ENCODE measurements at places on chromosomes 13 and 19.

GRCh38 chr13:48304143-48304876 is 759 bp downstream of the RB1 start:
- DNase-seq: no peak

- DNase-seq: peak; percentile 89
Observed at GRCh38 chr13:112587764-112588489, at the start of gene TUBGCP3. Gene TUBGCP3, minus strand, starts transcription at chr13:112588153. Its CDS starts 173 bp downstream, at chr13:112587980.

DNA sequence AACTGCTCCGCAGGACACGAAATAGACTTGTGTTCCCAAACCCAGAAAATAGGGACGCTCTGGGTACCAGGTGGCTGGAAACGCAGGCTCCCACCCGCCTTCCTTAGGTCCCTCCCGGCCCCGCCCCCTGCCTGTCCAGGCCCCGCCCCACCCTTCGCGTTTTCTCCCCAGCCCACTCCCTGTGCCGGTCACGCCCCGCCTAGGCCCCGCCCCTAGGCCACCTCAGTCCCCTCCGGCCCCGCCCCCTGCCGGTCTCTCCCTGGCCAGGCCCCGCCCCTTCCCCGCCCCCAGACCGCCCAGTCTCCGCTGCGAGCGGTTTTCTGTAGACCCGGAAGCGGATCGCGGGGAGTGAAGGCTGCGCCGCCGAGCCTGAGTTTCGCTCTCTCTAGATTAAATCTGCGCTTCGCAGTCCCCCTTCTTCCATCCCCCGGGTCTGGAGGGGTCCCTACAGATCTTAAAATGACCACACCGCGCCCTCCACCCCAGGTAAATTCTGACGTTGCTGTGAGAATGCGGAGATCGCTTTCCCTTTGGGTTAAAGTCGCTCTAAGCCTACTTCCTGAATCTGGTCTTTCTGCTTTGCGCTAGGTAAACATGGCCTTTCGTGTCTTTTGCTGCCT is 3.7 kb upstream of the ZNF665 start:
- peak; percentile 98 for DNase-seq

DNA sequence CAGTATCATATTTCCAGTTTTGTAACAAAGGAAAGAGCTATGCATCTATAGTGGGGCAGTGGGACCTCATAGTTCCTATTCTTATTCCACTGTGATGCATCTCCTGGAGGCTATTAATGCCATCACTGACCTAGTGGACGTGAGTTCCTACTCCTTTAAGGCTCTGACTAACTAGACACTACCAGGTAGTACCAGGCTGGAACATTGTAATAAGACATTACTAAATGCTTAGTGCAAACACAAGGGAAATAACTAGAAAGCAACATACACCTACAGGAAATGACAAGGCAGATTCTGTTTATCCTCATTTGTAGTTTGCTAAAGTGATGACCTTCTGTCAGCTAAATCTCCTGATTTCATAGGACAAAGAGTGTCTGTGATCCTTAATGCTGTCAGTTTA is 192.5 kb downstream of the POSTN start:
- DNase-seq: no peak

DNA sequence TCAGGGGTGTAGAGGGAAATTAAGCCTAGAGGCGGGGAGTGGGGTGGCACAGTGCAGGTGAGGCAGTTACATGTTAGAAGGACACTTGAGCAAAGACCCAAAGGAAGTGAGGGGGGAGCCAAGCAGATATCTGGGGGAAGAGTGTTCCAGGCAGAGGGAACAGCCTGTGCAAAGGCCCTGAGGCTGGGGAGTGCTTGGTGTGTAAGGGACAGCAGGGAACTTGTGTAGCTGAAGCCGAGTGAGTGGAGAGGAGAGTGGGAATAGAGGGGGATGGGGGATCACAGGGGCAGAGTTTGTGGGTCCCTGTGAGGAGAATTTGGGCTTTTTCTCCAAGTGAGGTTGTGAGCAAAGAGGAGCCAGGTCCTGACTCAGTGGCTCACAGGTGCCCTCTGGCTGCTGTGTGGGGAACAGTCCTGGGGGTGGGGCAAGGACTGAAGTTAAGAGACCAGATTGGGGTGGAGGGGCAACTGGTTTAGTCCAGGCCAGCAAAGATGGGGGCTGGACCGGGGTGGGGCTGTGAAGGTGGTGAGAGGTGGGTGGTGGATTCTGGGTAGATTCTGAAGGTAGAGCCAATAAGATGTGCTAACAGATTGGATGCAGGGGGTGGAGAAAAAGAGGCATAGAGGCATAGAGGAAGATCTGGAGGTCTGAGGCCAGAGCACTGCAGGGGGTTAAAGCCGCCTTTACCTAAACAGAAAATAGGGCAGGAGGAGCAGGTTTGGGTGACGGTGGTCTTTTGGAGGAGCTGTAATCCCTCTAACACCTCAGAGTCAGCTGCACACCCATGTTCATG is 75.3 kb downstream of the CACNA1A start:
- DNase-seq: no peak

- no peak for DNase-seq
Observed at GRCh38 chr13:91491980-91492379, 93.6 kb downstream of the GPC5 start.

- DNase-seq: no peak
Observed at GRCh38 chr13:24056616-24057137, 103.8 kb upstream of the SPATA13 start.

DNA sequence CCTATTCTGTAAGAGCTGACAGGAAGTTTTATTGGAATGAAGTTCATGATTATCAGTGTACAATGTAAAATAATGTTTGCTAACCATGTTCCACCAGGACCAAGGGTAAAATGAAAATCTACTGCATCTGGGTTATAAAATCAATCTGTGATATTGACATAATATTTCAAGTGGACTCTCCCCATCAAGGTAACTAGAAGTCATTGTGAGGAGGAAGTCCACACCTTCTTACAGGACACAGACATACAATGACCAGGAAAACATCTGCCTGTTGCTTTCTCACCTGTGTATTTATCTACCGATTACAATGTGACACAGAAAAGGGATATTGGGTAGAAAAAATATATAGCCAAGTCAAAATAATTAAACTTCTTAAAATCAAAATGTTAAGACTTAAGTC is 140.7 kb upstream of the RFC3 start:
- DNase-seq: no peak

DNA sequence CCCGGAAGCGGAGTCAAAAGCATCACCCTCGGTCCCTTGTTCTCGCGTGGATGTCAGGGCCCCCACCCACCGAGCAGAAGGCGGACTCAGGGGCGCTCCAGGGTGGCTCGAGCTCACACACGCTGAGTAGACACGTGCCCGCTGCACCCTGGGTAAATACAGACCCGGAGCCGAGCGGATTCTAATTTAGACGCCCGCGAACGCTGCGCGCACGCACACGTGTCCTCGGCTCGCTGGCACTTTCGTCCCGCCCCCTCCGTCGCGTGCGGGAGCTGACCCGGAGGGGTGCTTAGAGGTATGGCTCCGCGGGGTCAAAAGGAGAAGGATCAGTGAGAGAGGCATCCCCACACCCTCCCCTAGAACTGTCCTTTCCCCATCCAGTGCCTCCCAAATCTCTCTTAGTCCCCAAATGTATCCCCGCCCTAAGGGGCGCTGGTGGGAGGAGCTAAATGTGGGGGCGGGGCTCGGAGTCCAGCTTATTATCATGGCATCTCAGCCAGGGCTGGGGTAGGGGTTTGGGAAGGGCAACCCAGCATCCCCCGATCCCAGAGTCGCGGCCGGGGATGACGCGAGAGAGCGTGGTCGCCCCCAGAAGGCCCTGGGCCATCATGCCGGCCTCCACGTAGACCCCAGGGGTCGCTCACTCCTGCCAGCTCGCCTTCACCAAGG is 451 bp upstream of the ICAM5 start:
- DNase-seq: no peak

- DNase-seq: no peak
Observed at GRCh38 chr19:47704656-47705055, 8.6 kb upstream of the EHD2 start.

GRCh38 chr19:39927076-39927475 is 7.4 kb downstream of the FCGBP start:
- DNase-seq: peak; percentile 73

- no peak for DNase-seq
Observed at GRCh38 chr13:28602580-28602979, 56.4 kb upstream of the POMP start.

GRCh38 chr19:31819837-31820236 is 470.6 kb upstream of the TSHZ3 start:
- no peak for DNase-seq

DNA sequence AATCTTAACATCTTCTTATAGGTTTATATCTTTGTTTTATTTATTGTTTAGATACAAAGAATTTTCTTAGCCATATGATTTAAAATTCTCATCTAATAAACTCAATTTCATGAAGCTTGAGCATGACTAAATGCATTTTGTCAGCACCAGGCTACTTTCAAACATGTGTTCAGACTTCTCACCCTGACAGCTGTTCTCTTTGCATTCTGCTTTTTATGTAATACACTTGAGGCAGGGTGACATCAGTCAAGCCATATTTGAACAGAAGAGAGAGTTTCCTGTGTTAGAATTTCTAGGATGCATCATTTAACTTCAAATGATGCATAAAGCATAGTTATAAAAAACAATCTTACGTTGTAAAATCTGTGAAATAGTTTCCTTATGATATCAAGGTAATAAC is 1295.1 kb upstream of the PCDH20 start:
- no peak for DNase-seq

DNA sequence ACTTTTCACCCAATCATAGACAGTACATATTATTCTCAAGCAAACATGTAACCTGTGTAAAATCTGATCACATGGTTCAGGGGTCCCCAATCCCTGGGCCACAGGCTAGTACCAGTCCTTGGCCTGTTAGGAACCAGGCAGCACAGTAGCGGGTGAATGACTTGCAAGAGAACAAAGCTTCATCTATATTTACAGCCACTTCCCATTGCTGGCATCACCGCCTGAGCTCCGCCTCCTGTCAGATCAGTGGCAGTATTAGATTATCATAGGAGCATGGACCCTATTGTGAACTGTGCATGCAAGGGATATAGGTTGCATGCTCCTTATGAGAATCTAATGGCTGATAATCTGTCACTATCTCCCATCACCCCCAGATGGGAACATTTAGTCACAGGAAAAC is 133.1 kb downstream of the MAB21L1 start:
- DNase-seq: no peak

GRCh38 chr19:45403781-45404556 is 900 bp downstream of the PPP1R13L start:
- peak; percentile 81 for DNase-seq

DNA sequence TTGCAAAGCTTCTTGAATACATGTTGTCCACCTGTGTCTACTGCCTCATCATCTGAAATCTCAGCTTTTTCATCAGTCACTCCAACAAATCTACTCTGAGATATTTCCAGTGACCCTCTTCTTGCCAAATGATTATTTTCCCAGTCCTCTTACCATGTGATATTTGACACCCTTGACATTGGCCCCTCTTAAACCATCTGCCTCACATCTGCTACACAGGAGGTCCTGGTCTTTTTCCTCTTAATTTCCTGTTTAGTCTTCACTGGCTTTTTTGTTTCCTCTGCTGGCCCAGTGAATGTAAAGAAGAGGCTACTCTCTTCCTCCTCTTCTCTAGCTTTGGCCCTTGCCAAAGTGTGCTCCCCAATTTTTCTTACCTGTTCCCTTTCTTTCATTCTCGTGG is 218.7 kb downstream of the DNAJC15 start:
- DNase-seq: no peak

DNA sequence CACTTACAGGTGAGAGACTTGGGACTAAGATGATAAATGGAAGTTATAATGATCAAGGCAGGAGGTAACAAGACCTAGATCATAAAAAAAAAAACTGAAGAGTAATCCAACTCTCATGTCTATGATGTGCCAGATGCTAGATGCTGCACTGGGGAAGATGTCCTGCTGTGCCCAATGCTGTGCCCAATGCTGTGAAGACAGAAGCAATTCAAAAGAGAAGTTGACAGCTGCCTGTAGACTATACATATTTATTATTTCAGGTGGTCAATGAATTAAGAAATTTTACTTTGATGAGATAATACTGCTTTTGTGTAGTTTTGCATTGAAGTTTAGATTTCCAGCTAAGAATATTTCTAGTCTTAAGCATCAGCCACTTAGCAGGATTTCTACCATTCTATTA is 21.5 kb downstream of the VWA8 start:
- DNase-seq: no peak

DNA sequence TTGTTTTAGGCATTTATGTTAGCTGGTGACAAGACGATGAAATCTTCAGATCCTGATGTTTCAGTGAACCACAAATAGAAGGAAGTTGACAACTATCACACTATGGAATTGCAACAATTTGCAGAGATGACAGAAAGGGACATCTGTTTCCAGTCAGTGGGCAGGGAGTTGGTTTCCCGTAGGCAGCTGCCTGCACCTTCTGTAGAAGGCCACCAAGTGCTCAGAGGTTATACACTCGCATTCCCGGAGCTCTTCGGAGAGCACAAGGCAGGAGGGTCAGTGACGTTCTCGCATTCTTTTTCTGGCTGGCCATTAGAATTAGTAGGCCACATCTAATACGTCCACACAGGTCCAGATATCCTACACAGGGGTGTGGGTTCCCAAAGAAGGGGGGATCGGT is 129.4 kb downstream of the SHISA2 start:
- no peak for DNase-seq

DNA sequence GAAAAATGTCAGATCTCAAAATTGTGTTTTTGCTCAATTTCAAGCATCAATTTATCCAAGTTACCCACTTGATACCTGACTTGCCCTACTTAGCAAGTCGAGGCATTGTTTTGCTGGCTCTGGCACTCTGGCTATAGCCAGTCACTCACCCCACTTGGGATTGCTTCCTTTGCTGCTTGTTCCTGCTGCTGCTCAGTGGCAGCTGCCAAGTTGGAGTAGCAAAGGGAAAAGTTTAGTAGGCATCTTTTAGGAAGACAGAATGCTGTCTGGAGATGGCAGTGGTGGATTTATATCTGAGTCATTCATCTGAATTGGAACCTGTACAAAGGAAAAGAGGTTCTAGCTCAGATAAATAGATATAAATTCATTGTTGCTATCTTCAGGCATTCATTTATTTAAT is 41.2 kb downstream of the PCCA start:
- no peak for DNase-seq
